Thoracic aorta (tissue), 2 donors: ENCODE measurements at places on chromosomes 4 and X. TPM values are rescaled to one million over a fixed set of nuclear protein-coding genes. Genes with fewer than 3 reads are reported as not detected.

DNA sequence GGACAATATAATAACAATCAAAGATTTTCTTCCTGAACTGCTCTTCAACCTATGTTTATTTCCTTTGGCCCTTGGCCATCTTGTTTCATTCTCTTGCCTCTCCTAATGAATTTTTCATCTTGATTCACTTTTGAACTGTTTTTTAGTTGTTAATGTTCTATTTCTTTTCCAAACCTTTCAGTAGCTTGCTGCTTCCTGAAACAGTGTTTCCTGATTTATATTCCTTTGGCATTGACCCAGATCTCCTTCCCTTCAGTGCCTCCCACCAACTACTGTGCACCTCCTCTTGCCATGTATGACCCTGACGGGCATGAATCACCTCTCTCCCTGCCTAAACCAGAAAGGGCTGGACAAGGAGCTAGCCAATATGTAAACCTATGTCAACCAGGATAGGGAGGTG, 25.6 kb upstream of the SPP1 start:
- H3K36me3 ChIP-seq: no peaks in the 10 kb centered on the region
- H3K27ac ChIP-seq: no peak overlapping the region
- H3K4me3 ChIP-seq: no peak overlapping the region
- DNase-seq: no peak
- no peaks in the 10 kb centered on the region for H3K27me3 ChIP-seq
- no peaks in the 10 kb centered on the region for H3K4me1 ChIP-seq

DNA sequence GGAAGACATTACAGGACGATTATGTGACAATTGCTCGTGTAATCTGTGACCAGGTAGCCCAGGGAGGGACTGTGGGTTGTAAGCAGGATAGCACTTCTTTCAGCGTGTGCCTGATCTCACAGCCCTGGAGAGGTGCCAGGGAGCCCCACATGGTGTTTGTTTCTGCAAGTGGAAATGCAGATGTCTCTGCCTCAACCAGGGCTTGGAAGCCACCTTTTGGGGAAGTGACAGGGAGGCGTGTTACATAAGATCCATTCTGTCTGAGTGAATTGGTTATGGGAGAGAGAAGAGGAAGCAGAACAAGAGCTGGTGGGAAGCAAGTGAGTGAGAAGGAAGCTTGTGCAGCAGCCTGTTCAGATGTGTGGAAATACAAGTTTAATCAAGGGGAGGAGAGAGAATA, 104.5 kb upstream of the GATB start:
- no peak for DNase-seq
- no peaks in the 10 kb centered on the region for H3K4me1 ChIP-seq
- H3K27me3 ChIP-seq: no peaks in the 10 kb centered on the region
- no peak overlapping the region for H3K27ac ChIP-seq
- no peaks in the 10 kb centered on the region for H3K36me3 ChIP-seq

CYBB gene
- 39.9 TPM for total RNA-seq

GRCh38 chr4:91519155-91519554, 784.6 kb upstream of the GRID2 start:
- no peak overlapping the region for H3K27ac ChIP-seq
- H3K36me3 ChIP-seq: no peaks in the 10 kb centered on the region
- no peaks in the 10 kb centered on the region for H3K27me3 ChIP-seq
- no peaks in the 10 kb centered on the region for H3K4me1 ChIP-seq

CMC4 gene
- 32.5 TPM for total RNA-seq

FGF13 gene
- 21.3 TPM for total RNA-seq
